ENCODE measurements at places on chromosomes 4 and X. TPM values are rescaled to one million over a fixed set of nuclear protein-coding genes. Genes with fewer than 3 reads are reported as not detected.
A peak's percentile ranks its signal among the peaks of the same experiment; 100 is the strongest.

GRCh38 chr4:76449833-76450232, 14.8 kb downstream of the SHROOM3 start:
- no peak for DNase-seq

DNA sequence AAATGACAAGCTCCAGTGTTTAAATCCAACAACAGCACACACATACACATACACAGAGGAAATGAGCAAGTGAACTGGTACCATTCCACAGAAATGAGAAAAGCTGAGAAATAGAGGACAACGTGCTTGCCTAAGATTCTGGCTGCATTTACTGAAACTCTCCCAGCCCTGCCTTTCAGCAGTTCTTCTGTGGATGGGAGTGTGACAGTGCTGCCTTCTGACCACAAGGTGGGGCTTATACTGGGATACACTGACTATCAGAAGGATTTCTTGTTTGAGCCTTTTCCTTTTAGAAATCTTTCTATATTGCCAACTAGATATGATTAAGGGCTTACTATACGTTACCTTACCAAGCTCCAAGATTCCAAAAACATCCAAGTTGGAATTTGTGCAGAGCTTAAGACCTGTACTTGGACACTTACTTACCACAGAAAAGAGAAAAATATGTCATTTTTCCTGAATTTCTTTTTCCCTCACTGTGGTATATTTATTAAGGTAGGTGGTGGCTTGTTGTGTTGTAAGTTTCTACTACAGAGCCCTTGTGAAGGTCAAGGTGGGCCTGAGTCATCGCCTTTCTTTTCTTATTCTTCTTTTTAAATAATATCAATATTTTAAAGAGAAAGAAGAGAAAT, 10.7 kb upstream of the CXCL8 start:
- DNase-seq, result peak; percentile 66

DNA sequence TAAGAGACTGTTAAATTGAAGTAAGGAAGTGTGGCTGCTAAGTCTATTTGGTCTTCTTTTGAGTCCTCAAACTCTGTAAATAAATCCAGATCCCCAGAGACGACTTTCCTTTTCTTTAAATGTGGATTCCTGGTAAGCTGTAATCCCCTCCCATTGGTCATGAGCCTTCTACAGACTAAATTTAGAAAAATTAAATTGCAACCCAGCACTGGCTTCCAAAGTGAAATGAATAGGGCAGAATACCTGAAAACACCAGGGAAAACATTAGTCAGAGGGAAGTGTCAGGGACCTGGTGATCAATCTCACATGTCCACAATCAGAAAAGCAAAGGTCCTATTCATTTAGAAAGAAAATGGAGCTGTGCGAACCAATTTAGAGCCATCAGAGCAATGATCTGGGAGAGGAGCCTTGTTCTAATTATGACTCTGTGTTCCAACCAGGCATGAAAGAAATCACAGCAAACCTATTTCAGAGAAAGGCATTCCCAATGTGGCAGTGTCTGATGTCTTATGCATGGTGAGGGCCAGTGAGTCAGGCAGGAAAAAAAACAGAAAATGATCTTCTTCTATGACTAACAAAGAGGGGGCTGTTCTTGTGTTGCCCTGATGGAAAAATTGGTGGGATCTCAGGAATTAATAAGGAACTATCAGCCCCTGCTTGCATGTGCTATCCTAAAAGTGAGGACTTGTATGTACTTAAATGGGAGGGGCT, 19.8 kb upstream of the CCDC149 start:
- DNase-seq, result no peak

DNA sequence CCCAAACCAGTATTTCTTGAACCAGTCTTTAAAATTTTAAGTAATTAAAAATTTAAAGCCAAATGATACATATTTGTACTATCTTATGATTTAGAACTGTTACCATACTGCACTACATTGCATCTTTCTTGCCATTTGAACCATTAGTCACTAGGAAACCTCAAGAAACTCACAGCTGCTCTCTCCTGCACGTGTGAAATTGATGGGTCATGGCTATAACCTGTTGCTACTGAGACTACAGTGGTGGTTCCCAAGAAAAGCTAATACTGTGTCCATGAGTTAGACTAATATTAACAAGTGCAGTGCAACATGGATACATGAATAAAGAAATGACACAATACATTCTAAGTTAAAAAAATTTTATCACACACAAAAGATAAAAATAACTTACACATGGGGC, 88.4 kb downstream of the PDE5A start:
- no peak for DNase-seq

DNA sequence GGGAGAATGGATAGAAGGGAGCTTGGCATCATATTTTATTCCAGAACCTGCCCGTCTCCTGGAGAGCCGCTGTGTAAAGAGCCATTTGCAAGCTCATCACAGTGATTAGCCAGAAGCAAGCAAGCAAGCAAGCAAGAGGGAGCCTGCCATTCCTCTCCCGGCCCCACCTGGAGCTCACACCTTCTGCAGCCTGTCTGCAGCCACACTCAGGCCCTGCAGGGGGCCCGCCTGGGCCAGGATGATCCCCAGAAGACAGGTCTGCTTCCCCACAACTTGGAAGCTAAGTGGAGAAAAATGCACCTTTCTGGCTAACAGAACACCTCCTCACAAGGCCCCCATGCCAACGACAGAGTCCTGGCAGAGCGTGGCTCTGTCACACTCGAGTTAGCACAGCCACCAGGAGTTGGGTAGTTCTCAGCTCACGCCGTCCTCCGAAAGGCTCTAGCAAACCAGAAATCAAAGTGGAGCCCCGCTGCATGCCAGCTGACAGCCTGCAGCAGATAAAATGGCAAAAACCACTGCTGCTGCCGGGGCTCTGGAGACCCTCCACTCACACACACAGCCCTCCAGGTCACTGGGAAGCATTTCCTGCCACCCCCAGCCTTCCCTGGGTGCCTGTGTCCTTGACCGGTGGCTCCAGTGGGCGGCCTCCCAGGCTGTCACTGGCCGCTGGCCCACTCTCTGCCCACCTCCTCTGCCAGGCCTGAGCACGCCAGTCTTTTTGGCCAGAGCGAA, 54.9 kb downstream of the DCTD start:
- DNase-seq, result no peak

GRCh38 chr4:138892483-138893407, 122.8 kb upstream of the NOCT start:
- no peak for DNase-seq

DNA sequence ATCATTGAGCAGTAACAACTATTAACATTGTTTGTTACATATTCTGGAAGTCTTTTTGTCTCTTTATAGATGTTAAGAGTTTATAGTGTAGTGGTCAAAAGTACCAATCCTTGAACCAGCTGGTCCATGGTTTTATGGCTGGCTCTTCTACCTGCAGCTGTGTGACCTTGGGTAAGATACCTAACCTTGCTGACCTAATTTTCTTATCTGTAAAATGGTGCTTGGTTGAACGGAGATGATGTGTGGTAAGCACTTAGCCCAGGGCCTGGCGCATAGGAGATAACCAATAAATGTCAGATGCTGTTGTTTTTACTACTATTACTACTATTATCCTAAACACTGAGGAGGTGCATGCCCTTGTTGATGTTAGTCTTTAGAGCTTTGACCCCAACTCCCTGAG, 116.6 kb downstream of the TMEM164 start:
- DNase-seq, result no peak

- DNase-seq, result peak; percentile 20
Observed at GRCh38 chr4:5824227-5824626, 68.7 kb downstream of the CRMP1 start.

DNA sequence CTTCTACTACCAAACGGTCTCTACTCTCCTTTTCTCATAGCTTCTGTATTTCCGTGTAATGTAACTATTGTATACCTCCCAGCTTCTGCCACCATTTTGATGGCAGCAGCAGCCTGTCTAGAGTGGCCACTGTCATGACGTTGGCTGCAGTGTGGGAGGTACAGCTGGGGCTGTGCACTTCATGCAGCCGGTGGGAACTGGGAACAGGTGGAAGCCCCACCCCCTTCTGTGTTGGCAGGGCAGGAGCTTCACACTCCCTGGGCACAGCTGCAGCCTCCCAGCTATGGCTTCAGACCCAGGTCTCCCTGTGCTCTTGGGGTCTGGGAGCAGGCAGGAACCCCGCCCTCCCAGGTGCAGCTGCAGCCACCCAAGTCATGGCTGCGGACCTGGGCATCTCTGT, 49.8 kb upstream of the SEC24B start:
- DNase-seq, result no peak

DNA sequence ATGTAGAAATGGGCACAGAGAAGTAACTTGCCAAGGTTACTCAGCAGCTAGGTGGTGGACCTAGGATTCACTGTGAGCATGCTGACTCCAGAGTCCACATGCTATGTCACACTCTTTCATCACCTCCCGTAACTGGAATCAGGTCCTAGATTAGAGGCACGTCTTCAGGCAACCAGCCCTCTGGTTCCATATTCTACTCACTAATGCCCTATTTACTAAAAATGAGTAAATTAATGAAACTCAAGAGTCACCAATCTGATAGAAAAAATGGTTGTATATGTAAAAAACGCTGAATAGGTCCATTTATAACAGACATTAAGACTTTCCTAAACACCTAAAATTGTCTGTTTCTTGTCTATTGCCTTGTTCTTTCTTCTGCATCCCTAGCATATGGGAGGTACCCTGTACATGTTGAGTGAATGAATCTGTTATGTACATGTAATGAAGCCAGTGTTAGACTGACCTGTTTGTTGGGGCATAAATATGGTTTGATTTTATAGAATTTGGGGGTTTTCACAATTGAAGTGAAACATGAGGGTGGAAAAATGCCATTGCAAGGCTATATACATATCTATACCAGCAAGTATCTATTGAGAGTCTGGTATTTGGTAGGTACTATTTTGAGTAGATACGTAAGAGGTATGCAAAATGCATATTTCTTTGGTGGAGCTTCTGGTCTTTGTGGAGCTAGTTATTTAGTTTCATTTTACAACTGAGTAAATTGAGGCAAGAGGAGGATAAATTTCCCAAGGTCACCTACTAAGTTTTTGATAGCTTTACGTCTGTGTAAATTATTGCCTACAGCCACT, 7.5 kb upstream of the RUFY3 start:
- DNase-seq, result peak; percentile 29

DNA sequence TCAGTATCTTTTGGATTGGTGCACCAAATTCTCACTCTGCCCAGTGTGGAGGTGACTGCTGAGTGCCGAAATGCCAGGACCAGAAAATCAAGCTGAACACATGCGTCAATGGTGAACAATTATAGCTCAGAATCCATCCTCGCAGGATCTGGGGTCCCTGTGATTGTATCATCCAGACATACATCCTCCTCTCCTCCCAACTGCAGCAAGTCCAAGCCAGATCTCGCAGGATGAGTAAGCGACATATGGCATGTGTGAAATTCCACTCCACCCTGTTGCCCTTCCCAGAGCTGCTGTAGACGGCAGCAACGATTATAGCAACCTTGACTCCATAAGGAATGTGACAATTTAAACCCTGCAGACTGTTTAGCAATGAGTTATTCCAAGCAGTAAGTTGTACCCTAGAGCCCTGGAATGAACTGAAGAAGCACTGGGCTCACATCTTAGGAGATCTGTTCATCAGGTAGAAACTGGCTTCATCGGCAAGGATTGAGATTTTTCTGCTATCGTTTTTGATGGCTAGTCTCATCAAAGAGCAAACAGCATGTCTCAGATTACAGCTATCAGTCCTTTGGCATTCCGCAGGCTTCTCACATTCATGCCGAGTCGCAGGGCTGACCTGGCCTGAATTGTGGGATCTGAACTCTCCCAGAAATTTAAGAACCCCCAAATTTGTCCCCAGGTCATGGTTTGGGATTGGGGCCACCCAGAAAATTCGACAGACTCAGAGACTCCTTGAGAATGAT, 35.5 kb upstream of the SORBS2 start:
- peak; percentile 76 for DNase-seq

DNA sequence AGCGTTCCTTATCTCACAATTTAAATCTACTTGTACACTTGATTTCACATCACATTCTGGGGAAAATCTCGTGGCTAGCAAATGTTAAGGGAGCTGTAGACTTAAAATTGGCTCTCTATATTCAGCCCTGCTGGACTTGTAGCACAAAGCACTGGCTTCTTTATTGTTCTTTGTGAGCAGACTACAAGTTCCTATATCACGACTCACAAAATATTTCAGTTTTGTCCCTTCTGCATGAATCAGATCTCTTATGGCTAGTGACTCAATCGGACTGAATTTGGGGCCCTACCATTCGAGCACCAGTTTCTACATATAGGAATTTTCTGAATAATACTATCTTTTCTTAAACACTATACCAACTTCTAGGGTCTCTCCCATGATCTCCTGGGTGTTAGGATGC, 390.1 kb downstream of the ADAM29 start:
- DNase-seq, result no peak

- DNase-seq, result no peak
Observed at GRCh38 chr4:46387956-46388355, 2.0 kb downstream of the GABRA2 start.

DNA sequence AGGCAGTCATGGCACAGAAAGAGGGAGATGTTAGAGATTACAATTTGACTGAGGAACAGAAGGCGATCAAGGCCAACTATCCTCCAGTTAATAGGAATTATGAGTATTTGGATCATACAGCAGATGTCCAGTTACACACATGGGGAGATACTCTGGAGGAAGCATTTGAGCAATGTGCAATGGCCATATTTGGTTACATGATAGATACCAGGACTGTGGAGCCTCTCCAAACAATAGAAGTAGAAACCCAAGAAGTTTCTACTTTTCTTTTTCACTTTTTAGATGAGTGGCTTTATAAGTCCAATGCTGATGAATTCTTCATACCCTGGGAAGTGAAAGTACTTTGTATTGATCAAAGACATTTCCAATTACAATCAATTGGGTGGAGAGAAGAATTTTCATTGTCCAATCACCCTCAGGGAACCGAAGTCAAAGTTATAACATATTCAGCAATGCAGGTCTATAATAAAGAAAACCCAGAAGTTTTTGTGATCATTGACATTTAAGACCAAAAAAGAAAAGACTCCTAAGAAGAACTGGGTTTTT, 139.1 kb downstream of the MAB21L2 start:
- DNase-seq, result peak; percentile 23

- peak; percentile 61 for DNase-seq
Observed at GRCh38 chrX:108537005-108537404, 97.4 kb downstream of the COL4A5 start.

DNA sequence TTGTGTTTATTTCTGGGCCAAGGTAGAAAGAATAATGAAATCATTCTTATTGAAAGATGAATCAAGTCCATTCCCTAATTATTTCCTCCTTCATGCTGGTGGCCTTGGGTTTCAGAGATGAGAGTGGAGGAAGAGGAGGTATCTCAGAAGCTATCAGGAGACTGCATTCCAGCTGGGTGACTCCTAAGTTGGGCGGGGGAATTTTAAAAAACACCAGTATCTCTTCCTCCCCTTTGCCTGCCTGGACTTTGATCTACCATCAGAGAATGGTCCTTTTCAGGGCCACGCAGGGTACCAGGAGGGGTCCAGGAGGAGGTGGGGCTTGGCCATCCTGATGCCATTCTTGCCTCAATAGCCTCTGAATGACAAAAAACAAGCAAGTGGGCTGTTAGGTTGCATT, 104.4 kb downstream of the ASMT start:
- DNase-seq, result no peak

The LRBA gene
- total RNA-seq, result 58.8 TPM

The XAGE2 gene
- total RNA-seq, result not detected

The CCDC110 gene
- total RNA-seq, result 0.42 TPM

The RLIM gene
- 22.2 TPM for total RNA-seq

The TRO gene
- total RNA-seq, result 130 TPM

The GPC4 gene
- 17.3 TPM for total RNA-seq

The UBQLN2 gene
- total RNA-seq, result 28.0 TPM

The VCX3A gene
- 0.48 TPM for total RNA-seq

The BEND2 gene
- not detected for total RNA-seq

The SLC30A9 gene
- 103 TPM for total RNA-seq

The PRR32 gene
- total RNA-seq, result not detected

The ARFIP1 gene
- 20.3 TPM for total RNA-seq

The BMPR1B gene
- 1.8 TPM for total RNA-seq

The NUDT11 gene
- total RNA-seq, result 10.8 TPM

The ADH4 gene
- total RNA-seq, result not detected

The TRIM61 gene
- total RNA-seq, result 2.2 TPM
